ENCODE measurements at places on chromosomes 16 and 17. TPM values are rescaled to one million over a fixed set of nuclear protein-coding genes. Genes with fewer than 3 reads are reported as not detected.

Gene DPEP1
- total RNA-seq, result not detected

Gene MYH13
- not detected for total RNA-seq

Gene KRTAP4-9
- not detected for total RNA-seq

Gene TMEM204
- total RNA-seq, result not detected

Gene ARHGAP23
- 8.5 TPM for total RNA-seq

Gene STX1B
- total RNA-seq, result 0.37 TPM

Gene KLHL36
- 39.6 TPM for total RNA-seq

Gene ZNF688
- total RNA-seq, result 10.5 TPM

Gene NPB
- 0.59 TPM for total RNA-seq

Gene TMEM208
- total RNA-seq, result 44.2 TPM

Gene CCL15
- total RNA-seq, result not detected

Gene ASGR1
- not detected for total RNA-seq

Gene TBC1D3B
- not detected for total RNA-seq

Gene KRTAP9-4
- total RNA-seq, result not detected

- peak; percentile 4 for DNase-seq
These were observed 405.6 kb downstream of the PMP22 start for GRCh38 chr17:14859542-14859941.

DNA sequence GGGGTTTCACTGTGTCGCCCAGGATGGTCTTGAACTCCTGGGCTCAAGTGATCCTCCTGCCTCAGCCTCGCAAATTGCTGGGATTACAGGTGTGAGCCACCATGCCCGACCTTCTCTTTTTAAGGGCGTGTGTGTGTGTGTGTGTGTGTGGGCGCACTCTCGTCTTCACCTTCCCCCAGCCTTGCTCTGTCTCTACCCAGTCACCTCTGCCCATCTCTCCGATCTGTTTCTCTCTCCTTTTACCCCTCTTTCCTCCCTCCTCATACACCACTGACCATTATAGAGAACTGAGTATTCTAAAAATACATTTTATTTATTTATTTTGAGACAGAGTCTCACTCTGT, 3.9 kb downstream of the STH start:
- no peak for DNase-seq

- no peak for DNase-seq
These were observed 51.7 kb upstream of the ALDH3A2 start for GRCh38 chr17:19596869-19597268.

- no peak for DNase-seq
These were observed 1.4 kb downstream of the RAB26 start for GRCh38 chr16:2149630-2150417.

DNA sequence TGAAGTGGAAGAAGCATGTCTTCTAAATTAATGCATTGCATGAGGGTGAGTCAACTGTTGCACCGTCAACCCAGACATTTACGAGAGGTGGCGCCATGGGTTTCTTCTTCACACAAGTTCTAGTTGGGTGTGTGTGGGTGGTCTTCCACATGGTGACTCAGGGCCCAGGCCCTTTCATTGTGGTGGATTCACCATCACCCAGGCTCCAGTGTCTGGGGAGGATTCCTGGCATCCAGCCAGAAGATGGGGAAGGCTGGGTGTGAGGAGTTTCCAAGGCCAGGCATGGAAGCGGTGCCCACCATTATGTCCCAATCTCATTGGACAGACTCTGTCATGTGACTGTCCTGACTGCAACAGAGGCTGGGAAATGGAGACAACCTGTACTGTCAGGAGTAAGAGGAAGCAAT, 21.4 kb upstream of the JPH3 start:
- DNase-seq, result peak; percentile 90

DNA sequence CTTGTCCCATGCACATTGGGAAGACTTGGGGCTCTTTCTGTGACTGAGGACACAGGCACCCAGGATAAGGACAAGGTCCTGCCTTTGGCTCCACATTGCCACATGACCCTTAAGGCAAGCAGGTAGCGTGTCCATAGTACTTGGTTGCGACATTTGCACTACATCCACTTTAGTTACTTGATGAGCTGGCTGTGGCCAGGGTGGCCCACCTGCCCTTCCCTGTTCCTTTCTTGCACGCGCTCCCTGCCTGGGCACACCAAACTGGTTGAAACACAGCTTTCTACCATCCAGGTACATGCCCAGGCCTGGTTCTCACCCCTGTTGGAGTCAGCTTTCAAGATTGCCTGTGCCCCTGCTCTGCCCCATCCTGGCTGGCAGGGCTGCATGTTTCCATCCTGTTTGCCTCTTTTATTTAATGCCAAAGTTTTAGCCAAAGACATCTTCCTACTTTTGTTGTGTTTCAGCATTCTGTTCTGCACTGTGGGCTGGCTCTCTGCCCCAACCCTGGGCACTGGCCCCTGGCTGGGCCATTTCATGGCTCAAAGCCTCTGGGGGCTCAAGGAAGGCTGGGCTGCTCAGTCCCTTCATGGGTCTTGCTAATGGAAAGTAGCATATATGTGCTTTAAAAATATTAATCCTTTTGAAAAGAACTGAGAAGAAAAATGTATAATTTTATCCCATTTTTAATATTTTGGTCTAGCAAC, 3.2 kb downstream of the B3GNT9 start:
- DNase-seq, result no peak

- DNase-seq, result no peak
These were observed 70.4 kb downstream of the METRNL start for GRCh38 chr17:83149761-83150251.

GRCh38 chr17:74956093-74956492, 16.5 kb downstream of the HID1 start:
- DNase-seq, result no peak

- no peak for DNase-seq
These were observed 226.4 kb upstream of the MAF start for GRCh38 chr16:79826732-79827475.

- DNase-seq, result no peak
These were observed 7.7 kb upstream of the RARA start for GRCh38 chr17:40301315-40301714.

GRCh38 chr16:69481901-69482341, 57.5 kb downstream of the CYB5B start:
- peak; percentile 80 for DNase-seq

DNA sequence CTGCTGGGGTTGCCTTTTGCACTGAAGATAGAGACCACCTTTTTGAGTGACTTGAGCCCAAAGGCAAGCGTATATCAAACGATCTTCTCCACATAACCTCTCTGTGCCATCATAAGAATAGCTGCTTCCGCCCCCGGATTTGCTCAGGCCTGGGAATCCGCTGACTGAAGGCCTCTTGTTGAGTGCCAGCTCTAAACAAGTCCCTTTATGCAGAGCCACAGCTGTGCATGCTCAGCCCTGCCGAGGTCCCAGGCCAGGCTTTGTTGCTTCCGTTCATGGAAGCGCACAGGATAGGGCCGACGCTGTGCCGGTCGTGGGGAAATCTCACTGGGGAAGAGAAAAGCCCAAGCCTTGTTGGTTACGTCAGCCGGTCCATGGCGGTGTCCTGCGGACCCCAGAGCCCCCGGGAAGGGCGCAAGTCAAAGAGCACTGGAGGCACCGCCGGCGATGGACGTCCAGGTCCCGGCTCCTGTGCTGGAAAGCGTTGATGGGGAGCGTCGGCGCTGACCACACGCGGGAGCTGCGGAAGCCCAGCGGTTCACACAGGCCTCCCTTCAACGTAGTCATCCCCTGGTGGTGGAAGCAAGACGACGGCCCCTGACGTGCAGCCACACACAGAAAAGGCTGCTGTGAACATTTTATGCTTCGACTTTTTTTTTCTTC, 23.5 kb upstream of the RPL13 start:
- DNase-seq, result no peak

GRCh38 chr17:7439462-7440112, at the start of gene FGF11:
Gene FGF11, plus strand, starts transcription at chr17:7439512. Its CDS starts 109 bp downstream, at chr17:7439621.
- no peak for DNase-seq

DNA sequence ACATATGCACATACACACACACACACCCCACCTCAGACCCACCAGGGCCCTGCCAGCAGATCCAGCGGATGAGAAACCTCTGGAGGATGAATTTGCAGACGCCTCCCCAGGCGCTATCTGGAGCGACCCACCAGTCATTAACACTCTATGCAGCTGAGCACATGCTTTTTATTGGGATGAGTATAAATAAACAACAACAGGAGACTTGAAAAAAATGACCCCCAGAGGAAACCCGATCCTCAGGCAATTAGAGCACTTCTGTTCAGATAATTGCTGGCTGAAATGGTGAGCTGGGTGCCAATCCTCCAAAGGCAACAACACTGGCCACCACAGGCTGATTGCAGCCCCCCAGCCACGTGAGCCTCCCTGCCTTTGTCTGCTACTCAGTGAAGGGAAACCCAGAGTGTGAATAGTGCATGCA, 32.9 kb downstream of the DYNLRB2 start:
- DNase-seq, result no peak

DNA sequence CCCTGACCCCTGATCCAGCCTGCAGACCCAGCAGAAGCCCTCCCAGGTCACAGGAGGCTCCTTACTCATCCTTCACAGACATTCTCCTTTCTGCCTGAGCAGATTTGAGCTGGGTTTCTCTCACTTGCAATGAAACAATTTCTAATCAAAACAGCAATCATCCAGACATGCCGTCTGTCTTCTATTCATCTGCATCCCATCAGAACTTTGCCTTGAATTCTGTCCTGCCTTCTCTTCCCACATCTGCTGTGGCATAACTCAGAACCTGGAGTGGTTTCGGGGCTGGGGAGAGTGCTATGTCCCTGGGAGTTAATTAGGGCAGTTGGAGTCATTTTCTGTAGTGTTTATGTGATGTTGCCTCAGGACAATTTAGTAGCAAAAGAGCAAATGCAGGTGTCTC, 278.6 kb downstream of the CBLN1 start:
- DNase-seq, result no peak

DNA sequence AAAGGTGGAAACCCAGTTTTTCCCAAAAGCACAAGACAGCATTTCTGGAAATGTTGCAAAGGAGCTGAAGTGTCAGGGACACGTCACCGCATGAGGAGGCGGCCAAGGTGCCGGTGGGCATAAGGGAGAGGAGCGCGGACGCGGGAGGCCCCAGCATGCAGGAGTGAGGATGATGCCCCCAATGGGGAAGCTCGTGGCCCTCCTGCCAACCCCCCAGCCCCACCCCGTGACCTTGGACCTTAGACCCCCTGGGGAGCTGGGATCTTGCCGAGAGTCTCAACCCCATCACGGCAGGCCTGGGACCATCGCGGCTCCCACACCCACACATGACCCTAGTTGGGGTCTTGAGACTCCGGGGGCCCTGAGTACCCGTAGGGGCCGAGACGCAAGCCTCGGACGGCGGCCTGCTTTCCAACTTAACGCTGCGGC, 119.4 kb upstream of the METRNL start:
- no peak for DNase-seq

GRCh38 chr17:27498615-27499309, 42.5 kb downstream of the KSR1 start:
- DNase-seq, result no peak

- DNase-seq, result no peak
These were observed 7.1 kb upstream of the HOXB9 start for GRCh38 chr17:48633266-48633677.

DNA sequence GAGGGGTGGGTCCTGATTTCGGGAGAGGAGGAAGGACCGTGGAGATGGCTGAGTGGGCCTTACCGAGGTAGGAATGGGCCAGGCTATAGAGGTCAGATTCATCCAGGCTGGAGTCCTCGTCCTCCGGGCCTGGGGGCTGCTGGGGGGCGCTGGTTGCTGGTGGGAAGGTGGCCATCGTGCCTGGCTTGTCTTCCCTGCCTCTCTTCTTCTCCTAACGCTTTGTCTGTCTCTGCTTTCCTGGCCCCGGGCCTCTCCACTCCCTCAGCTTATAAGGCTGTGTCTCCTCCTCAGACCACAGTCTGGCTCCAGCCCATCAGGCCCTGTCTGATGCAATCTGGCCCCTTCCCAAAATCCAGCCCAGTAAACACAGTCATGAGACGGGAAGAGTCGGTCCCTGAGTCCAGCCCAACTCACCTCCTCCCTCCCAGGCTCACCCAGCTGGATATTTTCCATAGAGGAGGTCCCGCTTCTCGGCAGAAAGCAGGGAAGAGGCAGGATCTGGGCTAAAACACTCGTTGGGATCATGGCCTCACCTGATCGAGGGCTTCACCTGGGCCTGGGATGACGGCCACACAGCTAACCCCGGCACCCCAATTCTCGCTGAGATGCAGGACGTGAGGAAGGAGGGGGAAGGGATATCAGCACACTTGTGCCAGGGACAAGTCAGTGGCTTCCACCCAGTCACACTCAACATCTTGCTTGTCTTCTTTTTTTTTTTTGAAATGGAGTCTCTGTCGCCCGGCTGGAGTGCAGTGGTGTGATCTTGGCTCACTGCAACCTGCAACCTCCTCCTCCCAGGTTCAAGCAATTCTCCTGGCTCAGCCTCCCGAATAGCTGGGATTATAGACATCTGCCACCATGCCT, at the start of gene NUPR1:
TSS of gene NUPR1 (minus strand) at position 242 of the 864 bp plus-strand sequence. CDS start at position 175, 67 bp downstream.
- peak; percentile 94 for DNase-seq

GRCh38 chr17:6376931-6377361, 58.0 kb downstream of the AIPL1 start:
- DNase-seq, result no peak

DNA sequence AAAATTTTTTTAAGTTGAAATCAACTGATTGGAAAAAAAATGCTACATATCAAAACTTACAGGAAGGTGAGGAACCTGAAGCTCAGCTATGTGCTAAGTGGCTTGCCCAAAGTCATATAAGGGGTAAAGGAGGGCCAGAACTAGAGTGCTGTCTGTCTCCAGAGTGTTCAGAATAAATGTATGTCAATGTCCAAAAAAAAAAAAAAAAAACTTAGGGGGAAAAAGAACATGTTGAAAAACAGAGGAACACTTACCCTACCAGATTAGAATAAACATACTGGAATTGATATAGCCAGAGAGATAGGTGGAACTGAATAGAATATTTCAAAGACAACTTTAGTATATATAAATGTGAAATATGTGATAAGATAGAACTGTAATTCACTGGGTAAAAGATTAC, 11.5 kb downstream of the DCAF7 start:
- DNase-seq, result no peak

- DNase-seq, result peak; percentile 56
These were observed 107.6 kb downstream of the SPECC1 start for GRCh38 chr17:20116683-20117309.

- no peak for DNase-seq
These were observed 34.5 kb upstream of the USP22 start for GRCh38 chr17:21077281-21077680.
